Stimulated activated CD4-positive, alpha-beta T cell treated with anti-CD3 and anti-CD28 coated beads, TNF-alpha, amount 100 ng/mL, for 24 hours (primary cell): ENCODE measurements at places on chromosomes 12 and 14.

GRCh38 chr12:74537126-74537706, 419 bp upstream of the ATXN7L3B start:
- no peak for DNase-seq

DNA sequence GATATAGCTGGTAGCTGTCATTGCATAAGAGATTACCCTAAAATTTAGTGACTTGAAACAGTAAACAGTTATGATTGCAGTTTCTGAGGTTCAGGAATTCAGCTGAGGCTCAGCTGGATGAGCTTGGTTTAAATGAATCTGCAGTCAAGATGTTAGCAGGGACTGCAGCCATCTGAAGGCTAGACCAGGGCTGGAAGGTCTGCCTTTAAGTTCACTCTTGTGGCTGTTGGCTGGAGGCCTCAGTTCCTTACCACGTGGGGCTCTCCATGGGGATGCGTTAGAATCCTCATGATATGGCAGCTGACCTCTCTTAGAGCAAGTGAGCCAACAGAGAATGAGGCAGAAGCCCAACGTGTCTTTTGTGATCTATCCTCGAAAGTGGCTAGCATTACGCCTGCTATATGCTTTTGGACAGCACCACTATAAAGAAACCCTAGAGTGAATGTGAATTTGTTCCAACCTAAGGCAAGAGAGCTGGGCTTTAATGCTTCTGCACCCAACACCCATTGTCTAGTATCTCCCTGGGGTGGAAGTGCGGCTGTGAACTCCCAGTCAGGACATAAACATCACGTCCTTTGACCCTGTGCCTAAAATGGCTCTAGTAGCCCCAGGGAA, 26.0 kb downstream of the HSPB8 start:
- DNase-seq, result no peak

DNA sequence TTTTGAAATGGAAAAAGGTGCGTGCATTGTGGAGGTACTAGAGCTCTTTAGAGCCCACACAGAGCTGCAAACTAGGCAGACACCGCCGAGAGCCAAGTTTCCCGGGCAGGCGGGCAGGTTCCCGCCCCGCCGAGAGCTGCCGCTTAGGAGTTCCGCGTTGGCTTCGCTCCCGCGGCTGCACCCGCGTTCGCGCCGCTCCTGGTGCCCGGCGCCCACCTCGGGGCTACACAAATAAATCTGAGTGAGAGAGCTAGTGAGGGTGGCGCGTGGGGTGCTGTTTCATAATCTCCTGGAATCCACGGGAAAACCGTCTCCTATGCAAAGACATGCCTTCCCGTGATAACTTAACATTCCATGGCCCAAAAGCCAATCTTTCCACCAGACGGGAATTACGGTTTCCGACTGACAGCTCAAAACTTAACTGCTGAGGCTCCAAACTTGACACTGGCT, 645 bp downstream of the KITLG start:
- no peak for DNase-seq

DNA sequence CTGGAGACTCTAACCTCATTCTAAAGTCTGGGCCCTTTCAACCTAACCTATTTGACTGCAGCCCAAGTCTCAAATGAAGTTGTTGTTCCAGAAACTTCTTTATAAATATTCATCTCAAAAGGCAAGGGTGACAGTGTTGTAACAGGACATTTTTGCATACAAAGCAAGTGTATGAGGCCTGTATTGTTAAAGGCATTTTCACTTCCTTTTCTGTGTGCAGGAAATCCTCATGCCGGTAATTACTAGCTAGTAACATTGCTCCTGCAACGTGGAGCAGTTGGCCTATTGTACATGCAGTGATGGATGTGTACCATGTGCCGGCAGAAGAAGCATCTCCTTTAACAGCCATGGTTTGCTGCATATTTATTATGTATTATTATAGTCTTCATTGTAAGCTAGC, 156.5 kb upstream of the RMST start:
- no peak for DNase-seq

- DNase-seq, result no peak
Measured at GRCh38 chr14:71576472-71576871, 355.8 kb upstream of the RGS6 start.

DNA sequence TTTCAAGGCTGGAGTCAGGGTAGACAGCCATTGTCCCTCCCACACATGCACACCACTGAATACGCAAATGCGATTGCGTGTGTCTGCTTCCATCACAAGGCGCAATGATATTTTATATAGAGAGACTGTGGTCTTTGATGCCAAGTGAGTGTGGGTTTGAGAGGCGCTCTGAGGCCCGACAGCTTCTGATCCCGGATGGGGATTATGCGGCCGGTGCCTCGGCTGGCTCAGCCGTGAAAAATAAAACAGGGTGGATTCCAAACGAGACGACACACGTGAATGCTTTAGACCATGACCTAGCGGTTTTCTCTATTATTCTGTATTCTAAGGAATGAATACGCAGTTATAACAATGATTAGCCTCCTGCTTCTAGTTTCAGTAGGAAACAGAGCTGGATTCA, 72.5 kb downstream of the TMEM132D start:
- DNase-seq, result no peak

DNA sequence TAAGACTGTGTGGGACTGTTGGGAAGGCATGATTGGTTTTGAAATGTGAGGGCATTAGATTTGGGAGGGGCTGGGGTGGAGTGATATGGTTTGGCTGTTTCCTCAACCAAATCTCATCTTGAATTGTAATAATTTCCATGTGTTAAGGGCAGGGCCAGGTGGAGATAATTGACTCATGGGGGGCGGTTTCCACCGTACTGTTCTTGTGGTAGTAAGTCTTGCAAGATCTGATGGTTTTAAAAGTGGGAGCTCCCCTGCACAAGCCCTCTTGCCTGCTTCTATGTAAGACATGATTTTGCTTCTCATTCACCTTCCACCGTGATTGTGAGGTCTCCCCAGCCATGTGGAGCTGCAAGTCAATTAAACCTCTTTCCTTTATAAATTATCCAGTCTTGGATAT, 76.6 kb upstream of the PPFIA2 start:
- DNase-seq, result peak; percentile 2

GRCh38 chr14:96422992-96423391, 31.1 kb downstream of the AK7 start:
- no peak for DNase-seq

GRCh38 chr14:79044894-79045624, 874.9 kb downstream of the NRXN3 start:
- DNase-seq, result no peak

DNA sequence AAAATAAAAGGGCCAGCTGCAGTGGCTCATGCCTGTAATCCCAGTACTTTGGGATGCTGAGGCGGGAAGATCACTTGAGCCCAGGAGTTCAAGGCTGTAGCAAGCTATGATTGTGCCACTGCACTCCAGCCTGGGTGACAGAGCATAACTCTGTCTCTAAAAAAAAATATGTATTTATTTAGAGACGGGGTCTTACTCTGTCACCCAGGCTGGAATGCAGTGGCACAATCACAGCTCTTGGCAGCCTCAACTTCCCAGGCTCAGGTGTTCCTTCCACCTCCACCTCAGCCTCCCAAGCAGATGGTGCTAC, 179.3 kb upstream of the ATF7IP start:
- no peak for DNase-seq

DNA sequence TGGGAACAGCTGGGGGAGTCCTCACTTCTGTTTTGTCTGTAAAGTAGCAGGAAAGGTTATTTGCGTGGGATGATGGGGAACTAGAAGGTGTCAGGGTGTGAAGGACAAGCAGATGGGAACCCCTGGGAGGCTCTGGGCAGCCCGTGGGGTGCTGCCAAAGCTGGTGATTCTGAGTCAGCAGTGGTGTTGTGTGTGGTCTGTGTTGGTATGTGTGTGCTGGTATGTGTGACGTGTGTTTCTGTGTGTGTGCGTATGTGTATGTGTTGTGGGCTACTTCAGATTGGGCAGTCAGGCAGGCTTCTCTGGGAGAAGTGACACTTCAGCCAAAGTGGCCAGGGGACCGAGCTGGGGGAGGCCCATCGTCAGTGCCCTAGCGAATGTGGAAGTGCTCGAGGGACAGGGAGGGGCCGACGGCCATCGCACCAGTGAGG, 15.3 kb upstream of the BDKRB2 start:
- DNase-seq, result no peak
